ENCODE measurements at places on chromosomes 5 and 9. TPM values are rescaled to one million over a fixed set of nuclear protein-coding genes. Genes with fewer than 3 reads are reported as not detected.

Gene FOXE1
- total RNA-seq = 7.6 TPM

Gene LCN15
- not detected for total RNA-seq

Gene PCDHGA5
- 0.72 TPM for total RNA-seq

Gene GLRX
- 3.2 TPM for total RNA-seq

Gene PCDHB7
- 0.20 TPM for total RNA-seq

Gene SLIT3
- total RNA-seq = 3.5 TPM

Gene WNT8A
- total RNA-seq = not detected

Gene SLC36A2
- not detected for total RNA-seq

Gene PCDHGB2
- total RNA-seq = 1.2 TPM

Gene NPR3
- total RNA-seq = 12.6 TPM

Gene SPATA31D1
- not detected for total RNA-seq

Gene HTR4
- 0.08 TPM for total RNA-seq

Gene CCDC192
- total RNA-seq = not detected

Gene ANGPTL2
- total RNA-seq = 2.1 TPM

Gene SLC34A3
- total RNA-seq = 0.68 TPM

Gene HAVCR1
- total RNA-seq = not detected

Gene MELK
- 18.7 TPM for total RNA-seq

Gene SV2C
- 0.12 TPM for total RNA-seq

Gene SLC6A18
- not detected for total RNA-seq

Gene FLT4
- total RNA-seq = 1.9 TPM

Gene PITX1
- total RNA-seq = 689 TPM

Gene TAS2R1
- total RNA-seq = not detected

Gene DNAJC21
- 31.9 TPM for total RNA-seq

Gene NMUR2
- not detected for total RNA-seq

Gene POLR3G
- 7.7 TPM for total RNA-seq

Gene FAM174A
- 25.9 TPM for total RNA-seq

Gene ZCCHC7
- total RNA-seq = 10.4 TPM

Gene ARL14EPL
- total RNA-seq = not detected

Gene IL5
- total RNA-seq = not detected

Gene IFNK
- not detected for total RNA-seq

Gene ELP1
- total RNA-seq = 14.1 TPM

Gene RC3H2
- total RNA-seq = 31.3 TPM
